ENCODE measurements at places on chromosomes 3 and 15. TPM values are rescaled to one million over a fixed set of nuclear protein-coding genes. Genes with fewer than 3 reads are reported as not detected.

The KLHL6 gene
- total RNA-seq = 21.6 TPM

The PIK3CB gene
- 31.7 TPM for total RNA-seq

The CTXND1 gene
- total RNA-seq = 0.47 TPM

The KLF15 gene
- 14.8 TPM for total RNA-seq

The ABI3BP gene
- 116 TPM for total RNA-seq

GRCh38 chr3:50237754-50238548 lies 1.9 kb downstream of the GNAI2 start:
- DNase-seq = peak; percentile 86
- H3K4me3 ChIP-seq = peak overlapping the region; percentile 89
- no peaks in the 10 kb centered on the region for H3K27me3 ChIP-seq
- peaks cover 32% of the 10 kb centered on the region for H3K4me1 ChIP-seq
- H3K36me3 ChIP-seq = no peaks in the 10 kb centered on the region

DNA sequence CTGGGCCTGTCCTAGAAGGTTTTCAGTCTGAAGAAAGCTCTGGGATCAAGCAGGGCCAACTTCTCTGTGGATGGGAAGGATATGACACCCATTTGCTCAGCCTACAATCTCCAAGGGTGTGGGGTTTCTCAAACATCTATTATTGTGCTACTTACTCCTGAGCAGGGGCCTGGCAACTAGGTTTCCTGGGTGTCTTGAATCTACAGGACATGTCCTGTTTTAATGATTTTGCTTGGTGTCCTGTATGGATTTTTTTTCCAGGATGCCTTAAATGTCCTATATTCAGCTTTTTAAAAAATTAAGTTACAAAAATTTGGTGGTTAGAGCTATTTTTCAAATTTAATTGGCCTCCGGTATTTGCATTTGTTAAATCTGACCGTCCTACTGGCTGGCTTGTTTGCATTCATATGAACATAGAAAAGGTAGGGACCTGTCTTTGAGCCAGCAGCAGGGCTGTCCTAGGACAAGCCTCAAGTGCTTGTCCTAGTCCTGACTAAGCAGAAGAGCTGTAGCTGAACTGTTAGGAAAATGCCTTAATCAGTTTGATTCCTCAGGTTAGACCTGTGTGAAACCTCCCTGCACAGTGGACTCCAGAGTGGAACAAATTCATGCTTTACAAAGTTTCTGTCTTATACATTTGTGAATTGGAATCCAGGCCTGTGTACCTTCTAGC lies 40.0 kb upstream of the LMOD3 start:
- H3K27ac ChIP-seq = no peak overlapping the region
- no peaks in the 10 kb centered on the region for H3K4me1 ChIP-seq
- DNase-seq = no peak
- H3K36me3 ChIP-seq = no peaks in the 10 kb centered on the region

GRCh38 chr15:77023576-77024272 lies 28.8 kb downstream of the PSTPIP1 start:
- no peak overlapping the region for H3K4me3 ChIP-seq
- H3K27ac ChIP-seq = no peak overlapping the region
- peak; percentile 61 for DNase-seq
- no peaks in the 10 kb centered on the region for H3K27me3 ChIP-seq
- peaks cover 44% of the 10 kb centered on the region for H3K4me1 ChIP-seq
- H3K36me3 ChIP-seq = no peaks in the 10 kb centered on the region

DNA sequence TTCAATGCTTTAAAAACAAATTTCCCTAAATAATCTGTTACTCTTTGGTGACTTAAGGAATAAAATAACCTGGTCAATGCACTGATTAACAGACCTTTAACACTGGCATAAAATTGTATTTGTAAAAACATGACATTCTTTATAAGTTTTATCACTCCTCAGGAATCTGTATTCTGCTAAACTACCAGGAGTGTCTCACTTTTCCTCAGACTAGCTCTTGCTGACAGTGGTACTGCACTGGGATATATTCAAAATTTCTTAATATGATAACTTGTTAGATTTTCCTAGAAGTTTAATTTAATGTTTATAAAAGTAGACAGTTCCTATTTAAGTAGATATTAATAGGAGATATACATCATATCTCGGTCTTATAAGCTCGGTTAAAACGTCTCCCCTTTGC lies 363.4 kb upstream of the ARHGEF26 start:
- H3K27ac ChIP-seq = no peak overlapping the region
- no peaks in the 10 kb centered on the region for H3K27me3 ChIP-seq
- no peaks in the 10 kb centered on the region for H3K36me3 ChIP-seq
- DNase-seq = no peak

DNA sequence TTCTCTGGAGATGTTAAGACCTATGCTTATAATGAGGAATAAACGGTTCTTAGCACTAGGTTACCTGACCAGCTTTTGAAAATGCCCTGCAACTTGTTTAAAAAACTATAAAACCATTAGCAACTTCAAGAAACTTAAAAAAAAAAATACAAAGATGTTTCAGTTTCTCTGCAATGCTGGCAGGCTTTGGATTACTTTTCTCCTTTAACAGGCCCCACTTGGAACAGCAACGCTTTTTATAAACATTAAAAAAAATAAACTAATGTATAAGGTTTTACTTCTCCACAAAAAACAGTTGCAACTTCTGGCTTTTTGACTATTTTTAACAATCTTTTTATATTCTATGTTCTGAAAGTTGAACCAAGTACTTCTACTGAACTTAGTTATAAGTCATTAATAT lies 1006.7 kb downstream of the ROBO1 start:
- no peak for DNase-seq
- no peak overlapping the region for H3K4me3 ChIP-seq
- H3K4me1 ChIP-seq = no peaks in the 10 kb centered on the region
- no peaks in the 10 kb centered on the region for H3K27me3 ChIP-seq
- H3K36me3 ChIP-seq = no peaks in the 10 kb centered on the region
- no peak overlapping the region for H3K27ac ChIP-seq

DNA sequence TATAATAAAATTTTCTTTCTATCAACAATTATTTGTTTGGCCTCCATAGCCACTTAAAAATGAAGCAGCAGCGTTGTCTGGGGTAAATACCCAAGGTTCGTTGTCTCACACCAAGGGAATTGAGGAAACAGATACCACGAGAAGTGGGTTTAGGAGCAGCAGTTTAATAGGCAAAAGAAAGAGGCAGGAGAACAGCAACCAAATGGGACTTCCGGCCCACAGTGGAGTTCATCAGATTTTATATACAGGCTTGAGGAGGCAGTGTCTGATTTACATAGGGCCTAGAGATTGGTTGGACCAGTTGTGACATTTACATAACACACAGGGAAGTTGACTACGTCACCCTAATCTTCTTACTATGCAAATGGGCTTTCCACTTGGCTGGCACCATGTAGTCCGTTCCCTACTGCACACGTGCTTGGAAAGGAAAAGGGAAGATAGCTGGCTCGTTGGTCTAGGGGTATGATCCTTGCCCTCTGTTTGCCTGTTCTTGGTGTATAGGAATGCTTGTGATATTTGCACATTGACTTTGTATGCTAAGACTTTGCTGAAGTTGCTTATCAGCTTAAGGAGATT lies 61.5 kb upstream of the SETMAR start:
- H3K36me3 ChIP-seq = no peaks in the 10 kb centered on the region
- no peak for DNase-seq
- no peak overlapping the region for H3K4me3 ChIP-seq
- no peak overlapping the region for H3K27ac ChIP-seq
- H3K27me3 ChIP-seq = no peaks in the 10 kb centered on the region
- no peaks in the 10 kb centered on the region for H3K4me1 ChIP-seq

GRCh38 chr3:12984023-12984823 lies 89.0 kb downstream of the IQSEC1 start:
- H3K4me3 ChIP-seq = no peak overlapping the region
- no peaks in the 10 kb centered on the region for H3K27me3 ChIP-seq
- peaks cover 17% of the 10 kb centered on the region for H3K4me1 ChIP-seq
- peaks cover 5% of the 10 kb centered on the region for H3K36me3 ChIP-seq
- DNase-seq = no peak

GRCh38 chr3:160150525-160150924 lies 74.7 kb upstream of the C3orf80 start:
- DNase-seq = no peak
- H3K36me3 ChIP-seq = no peaks in the 10 kb centered on the region
- no peaks in the 10 kb centered on the region for H3K4me1 ChIP-seq
- H3K4me3 ChIP-seq = no peak overlapping the region
- H3K27me3 ChIP-seq = no peaks in the 10 kb centered on the region

DNA sequence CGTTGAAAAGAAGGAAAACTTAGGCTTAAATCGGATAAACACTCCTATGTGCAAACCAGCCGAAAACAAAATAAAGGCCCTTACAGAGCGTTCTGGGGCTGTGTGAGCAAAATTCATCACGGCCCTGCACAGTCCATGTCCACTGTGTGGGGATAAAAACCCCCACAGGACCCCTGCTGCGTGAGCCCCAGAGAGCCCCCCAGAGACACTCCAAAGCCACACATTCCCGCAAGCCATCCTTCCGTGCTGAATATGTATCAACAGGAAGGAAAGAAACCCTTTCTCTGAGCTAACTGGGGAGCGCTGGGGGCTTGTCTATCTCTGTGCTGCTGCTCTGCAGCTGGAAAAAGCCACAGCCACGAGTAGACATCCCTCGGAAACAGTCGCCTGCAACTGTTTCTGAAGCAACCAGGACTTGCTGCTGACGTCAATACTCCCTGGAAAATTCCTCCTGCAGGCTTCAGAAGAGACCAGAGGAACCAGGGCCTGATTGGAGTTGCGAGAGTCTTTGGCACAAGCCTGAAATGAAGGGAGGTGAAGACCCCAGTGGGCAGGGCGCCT lies 72.7 kb downstream of the NUP210 start:
- H3K27ac ChIP-seq = no peak overlapping the region
- H3K4me1 ChIP-seq = no peaks in the 10 kb centered on the region
- no peaks in the 10 kb centered on the region for H3K27me3 ChIP-seq

DNA sequence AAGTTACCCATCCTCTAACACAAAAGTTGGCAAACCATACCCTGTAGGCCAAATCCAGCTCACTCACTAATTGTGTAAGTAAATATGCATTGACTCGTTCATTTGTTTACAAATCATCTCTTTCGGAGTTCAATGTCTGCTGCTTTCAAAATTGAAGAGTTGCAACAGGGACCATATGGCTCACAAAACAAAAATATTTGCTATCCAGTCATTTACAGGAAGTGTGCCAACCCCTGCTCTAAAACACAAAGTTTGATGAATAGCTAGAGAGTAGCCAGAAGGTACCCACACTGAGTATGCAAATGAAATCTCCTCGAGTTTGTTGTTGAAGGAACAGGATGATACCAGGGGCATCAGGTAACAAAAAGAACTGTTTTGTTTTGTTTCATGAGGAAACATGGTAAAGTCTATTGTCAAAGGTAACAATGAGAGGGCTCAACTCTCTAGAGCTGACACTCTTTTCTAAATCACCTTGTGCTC lies 236.2 kb upstream of the THBS1 start:
- no peak overlapping the region for H3K4me3 ChIP-seq
- no peak for DNase-seq
- no peaks in the 10 kb centered on the region for H3K36me3 ChIP-seq
- H3K27ac ChIP-seq = no peak overlapping the region
- H3K4me1 ChIP-seq = no peaks in the 10 kb centered on the region

DNA sequence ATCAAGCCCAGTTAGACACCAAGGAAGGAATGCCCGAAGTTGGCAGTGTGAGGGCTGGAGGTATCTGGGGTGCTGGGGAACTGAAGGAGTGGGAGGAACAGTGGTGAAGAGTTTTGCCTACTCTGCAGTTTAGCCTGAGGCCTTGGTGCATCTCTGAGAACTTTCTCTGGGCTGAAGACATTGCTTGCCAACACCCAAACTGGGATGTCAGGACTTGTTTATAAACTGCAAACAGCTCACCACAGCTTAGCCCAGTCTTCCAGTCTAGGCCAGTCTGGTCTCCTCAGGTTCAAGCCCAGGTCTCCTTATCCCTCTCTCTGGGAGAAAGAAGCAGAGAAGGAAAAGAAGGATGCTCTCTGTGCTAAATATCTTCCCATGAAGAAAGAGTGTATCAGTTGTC lies 68.0 kb upstream of the BOC start:
- no peaks in the 10 kb centered on the region for H3K27me3 ChIP-seq
- no peaks in the 10 kb centered on the region for H3K4me1 ChIP-seq
- H3K36me3 ChIP-seq = no peaks in the 10 kb centered on the region
- H3K4me3 ChIP-seq = no peak overlapping the region
- H3K27ac ChIP-seq = no peak overlapping the region
- DNase-seq = no peak

DNA sequence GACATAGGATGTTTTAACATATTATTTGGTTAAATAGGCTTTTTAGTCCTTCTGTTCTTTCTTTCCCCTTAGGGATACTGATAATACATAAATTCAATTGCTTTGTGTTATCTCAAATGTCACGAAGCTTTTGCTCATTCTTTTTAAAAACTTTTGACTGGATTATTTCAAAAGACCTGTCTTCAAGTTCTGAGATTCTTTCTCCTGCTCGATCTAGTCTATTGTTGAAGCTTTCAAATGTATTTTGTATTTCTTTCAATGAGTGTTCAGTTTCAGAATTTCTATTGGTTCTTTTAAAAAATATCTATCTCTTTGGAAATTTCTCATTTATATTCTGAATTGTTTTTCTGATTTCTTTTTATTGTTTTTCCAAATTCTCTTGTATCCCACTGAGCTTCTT lies 16.9 kb downstream of the IL20RB start:
- H3K4me1 ChIP-seq = no peaks in the 10 kb centered on the region
- H3K36me3 ChIP-seq = no peaks in the 10 kb centered on the region
- H3K27ac ChIP-seq = no peak overlapping the region

- no peak for DNase-seq
- no peaks in the 10 kb centered on the region for H3K27me3 ChIP-seq
- peaks cover 12% of the 10 kb centered on the region for H3K4me1 ChIP-seq
- no peak overlapping the region for H3K4me3 ChIP-seq
These were observed 80.1 kb downstream of the BTD start for GRCh38 chr3:15681668-15682067.

GRCh38 chr15:85725564-85725963 lies 69.2 kb downstream of the KLHL25 start:
- no peaks in the 10 kb centered on the region for H3K27me3 ChIP-seq
- peak overlapping the region; percentile 38 for H3K27ac ChIP-seq
- DNase-seq = no peak
- H3K4me3 ChIP-seq = no peak overlapping the region

DNA sequence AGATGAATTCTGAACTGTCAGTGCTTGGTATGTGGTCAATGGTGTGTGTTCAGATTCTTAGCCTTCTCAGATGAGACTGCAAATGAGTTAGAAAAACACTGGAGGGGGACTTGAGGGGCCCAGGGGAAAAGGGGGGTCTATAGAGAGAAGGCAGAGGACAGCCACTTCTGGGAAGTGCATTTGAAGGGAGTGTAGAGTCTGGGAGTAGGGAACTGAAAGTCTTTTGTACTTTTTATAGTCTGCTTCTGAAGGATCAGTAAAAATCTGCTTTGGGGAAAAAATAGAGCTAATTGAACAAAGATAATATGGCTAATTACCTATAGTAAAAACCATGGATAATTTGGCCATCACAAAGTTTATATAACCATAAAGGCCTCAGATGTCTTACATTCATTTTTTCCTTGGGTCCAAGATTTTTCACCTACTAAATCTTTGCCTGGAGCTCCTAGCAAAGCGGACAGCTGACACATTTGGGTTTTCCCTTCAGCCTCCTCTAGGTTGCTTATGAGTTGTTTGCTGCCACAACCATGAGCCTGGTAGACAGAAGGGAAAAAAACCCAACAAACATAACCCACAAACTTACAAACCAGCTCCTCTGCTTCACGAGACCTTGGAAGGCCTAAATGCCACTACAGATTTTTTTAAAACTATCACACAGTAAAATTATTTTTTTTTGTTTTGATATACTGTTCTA lies 48.8 kb downstream of the CD86 start:
- H3K36me3 ChIP-seq = no peaks in the 10 kb centered on the region
- no peaks in the 10 kb centered on the region for H3K27me3 ChIP-seq
- H3K4me1 ChIP-seq = peaks cover 10% of the 10 kb centered on the region

- H3K27me3 ChIP-seq = no peaks in the 10 kb centered on the region
- H3K27ac ChIP-seq = no peak overlapping the region
- no peak overlapping the region for H3K4me3 ChIP-seq
- H3K36me3 ChIP-seq = no peaks in the 10 kb centered on the region
- H3K4me1 ChIP-seq = no peaks in the 10 kb centered on the region
- DNase-seq = no peak
These were observed 8.8 kb upstream of the TTBK2 start for GRCh38 chr15:42929306-42929848.
